ENCODE measurements at places on chromosomes 6 and 20.
A peak's percentile ranks its signal among the peaks of the same experiment; 100 is the strongest.

- peak; percentile 79 for DNase-seq
Measured at GRCh38 chr20:16898433-16898832, 150.3 kb downstream of the OTOR start.

DNA sequence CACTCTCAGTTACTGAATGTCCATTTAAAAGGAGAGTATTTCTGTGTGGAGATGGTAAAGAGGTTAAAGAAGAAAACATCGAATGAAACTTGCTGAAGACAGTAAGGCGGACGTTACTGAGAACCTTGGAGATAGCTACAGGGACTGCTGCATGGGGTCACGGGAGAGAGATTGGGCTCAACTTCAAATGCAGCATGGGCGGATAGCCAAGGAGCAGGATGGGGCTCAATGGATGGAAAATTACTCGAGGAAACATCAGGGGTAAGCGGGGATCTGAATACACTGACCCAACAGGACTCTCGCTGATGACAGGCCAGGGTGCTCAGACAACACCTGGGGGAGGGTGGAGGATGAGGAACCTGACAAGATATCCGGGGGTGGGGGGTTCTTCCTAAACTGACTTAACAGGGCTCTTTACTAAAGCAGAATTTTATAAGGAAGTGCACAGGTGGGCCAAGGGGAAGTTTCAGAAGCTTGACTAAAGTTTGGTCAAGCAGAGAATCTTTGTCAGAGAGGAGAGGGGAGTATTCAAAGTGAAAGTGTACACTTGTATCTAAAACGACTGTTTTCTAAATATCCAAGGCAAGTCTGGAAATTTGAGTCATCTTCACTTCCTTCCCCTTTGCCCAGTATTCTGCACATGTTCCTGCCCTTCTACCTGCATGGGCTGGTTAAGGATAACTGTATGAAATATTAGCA lies 22.8 kb downstream of the ECT2L start:
- DNase-seq = no peak

- no peak for DNase-seq
Measured at GRCh38 chr20:2353231-2353630, 27.5 kb upstream of the TGM6 start.

GRCh38 chr6:170451762-170452651 lies 101.1 kb downstream of the PSMB1 start:
- DNase-seq = no peak

DNA sequence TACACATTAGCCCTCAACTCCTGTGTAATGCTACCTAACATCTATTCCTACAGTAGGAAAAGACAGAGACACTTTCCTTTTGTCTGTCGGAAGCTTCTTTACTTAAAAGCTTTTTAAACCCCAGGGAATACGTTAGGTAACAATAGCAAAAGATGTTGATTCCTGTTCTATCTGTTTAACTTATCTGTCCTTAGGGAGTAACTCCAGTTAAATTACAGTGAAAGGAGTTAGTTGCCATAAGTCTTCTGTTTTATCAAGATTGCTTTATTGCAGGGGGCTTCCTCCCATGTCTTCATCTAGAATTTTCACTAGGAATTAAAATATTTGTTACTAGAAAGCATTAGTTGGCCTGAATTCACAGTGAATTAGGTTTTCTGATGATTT lies 26.2 kb downstream of the TOP1 start:
- DNase-seq = no peak

GRCh38 chr20:24971376-24972101 lies 21.0 kb downstream of the APMAP start:
- no peak for DNase-seq

DNA sequence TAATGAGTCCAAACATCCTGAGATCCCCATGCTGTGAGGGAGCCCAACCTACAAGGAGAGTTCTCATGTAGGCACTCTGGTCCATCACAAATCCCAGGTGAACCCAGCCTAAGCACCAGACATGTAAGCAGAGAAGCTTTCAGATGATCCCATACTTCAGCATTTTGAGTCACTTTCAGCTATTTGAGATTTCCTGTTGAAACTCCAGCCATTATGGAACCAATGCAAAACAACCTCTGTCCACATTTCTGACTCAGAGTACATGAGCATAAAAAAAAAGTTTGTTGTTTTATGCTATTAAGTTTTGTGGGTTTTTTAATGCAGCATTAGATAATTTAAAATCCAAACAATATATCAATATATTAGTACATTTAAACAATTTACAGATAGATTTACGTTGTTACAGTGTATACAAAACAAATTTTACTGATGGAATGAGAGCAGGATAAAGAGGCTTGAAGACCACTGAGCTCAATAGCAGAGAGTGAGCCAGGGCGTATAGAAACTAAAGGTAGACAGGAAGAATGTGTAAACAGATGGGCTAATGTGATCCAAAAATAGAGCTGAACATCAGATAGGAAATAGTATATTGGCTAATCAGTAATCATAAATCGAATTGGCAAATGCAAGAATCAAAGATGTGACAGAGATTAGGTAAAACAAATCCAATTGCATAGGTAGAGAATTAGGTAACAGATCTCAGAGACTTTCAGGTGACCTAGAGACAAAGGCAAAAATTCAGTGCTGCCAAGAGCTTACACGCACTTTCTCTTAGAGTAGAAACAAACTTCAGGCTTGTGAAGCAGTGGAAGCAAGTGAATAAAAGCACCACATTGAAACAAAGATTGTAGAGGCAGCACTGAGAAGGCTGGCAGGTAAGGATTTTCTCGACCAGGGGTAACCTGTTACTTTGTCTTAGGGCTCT lies 36.2 kb upstream of the PLCB1 start:
- DNase-seq = peak; percentile 63

DNA sequence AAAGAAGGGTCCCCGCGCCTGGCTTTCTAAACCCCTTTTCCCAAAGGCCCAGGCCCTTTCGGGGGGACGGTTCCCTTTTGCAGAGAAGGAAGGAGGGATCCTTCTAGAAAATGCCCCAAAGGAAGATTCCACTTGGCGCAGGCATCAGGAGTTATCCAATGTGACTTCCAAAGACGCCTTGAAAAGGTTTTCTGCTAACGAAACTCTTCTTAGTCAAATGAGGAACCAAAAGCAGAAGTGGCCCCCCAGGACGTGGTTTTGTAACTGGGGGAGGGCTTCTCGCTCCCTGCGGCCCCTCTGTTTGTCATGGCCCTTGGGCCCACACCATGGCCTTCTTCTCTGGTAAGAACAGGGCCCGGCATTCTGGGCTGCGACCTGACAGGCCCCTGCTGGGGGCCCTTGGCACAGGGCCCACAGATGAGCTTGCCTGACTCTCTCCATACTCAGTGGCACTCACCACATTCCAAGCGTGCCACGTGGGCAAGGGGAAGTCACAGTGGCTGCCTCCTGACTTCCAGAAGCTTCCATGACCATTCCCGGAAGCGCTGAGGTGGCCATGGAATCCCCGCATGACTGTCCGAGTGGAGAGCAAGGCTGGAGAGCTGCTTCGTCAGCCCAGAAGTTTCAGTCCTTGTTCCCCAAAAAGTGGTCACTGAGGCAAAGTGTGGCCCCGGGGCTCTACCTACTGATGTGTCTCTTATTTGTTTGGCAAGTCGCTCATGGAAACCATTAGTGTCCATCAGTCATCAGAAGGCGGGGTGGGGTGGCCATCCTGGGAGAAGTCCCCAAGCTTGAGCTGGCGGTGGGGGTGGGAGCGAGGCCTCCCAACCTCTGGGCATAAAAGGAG lies 834 bp upstream of the CTSZ start:
- DNase-seq = no peak

- DNase-seq = peak; percentile 33
Measured at GRCh38 chr6:127520066-127520465, 931 bp upstream of the MTCL3 start.

GRCh38 chr6:144352331-144352730 lies 67.2 kb downstream of the UTRN start:
- peak; percentile 51 for DNase-seq

GRCh38 chr6:5214570-5215052 lies 46.1 kb downstream of the LYRM4 start:
- peak; percentile 41 for DNase-seq

DNA sequence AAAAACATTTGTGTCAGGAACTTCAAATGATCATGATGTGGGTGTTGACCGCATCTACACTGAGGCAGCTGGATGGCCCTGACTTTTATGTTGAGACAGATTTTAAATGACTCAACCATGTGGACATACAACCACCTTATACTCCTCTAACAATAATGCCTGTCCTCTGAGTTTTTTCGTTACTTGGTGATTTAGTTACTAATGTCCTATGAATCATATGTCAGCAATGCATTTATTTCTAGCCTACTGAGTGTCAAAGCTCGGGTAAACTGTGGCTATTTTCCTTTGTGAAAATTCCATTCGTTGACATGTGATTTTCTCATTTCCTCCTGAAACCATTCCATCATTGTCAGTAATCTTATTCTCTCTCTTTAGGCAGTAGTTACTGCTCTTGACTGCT lies 38.9 kb upstream of the NKX2-4 start:
- peak; percentile 95 for DNase-seq

DNA sequence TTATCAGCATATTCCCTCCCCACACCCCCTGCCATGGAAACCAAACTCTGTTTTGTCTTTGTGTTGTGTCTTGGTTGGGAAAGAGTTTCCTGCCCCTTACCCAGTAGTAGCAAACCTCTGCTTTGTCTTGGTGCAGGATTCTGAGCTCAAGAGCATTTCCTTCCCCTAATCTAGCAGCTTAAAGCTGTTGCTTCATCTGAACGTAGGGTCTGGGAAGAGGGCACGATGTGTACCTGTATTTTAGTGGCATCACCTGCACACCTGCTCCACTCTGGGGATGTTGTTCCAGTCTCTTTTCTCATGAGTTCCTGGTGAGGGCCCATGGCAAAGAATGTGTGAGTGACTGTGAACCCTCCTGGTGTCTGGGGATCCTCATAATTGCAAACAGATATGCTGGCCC lies 164.7 kb downstream of the SCP2D1 start:
- no peak for DNase-seq

DNA sequence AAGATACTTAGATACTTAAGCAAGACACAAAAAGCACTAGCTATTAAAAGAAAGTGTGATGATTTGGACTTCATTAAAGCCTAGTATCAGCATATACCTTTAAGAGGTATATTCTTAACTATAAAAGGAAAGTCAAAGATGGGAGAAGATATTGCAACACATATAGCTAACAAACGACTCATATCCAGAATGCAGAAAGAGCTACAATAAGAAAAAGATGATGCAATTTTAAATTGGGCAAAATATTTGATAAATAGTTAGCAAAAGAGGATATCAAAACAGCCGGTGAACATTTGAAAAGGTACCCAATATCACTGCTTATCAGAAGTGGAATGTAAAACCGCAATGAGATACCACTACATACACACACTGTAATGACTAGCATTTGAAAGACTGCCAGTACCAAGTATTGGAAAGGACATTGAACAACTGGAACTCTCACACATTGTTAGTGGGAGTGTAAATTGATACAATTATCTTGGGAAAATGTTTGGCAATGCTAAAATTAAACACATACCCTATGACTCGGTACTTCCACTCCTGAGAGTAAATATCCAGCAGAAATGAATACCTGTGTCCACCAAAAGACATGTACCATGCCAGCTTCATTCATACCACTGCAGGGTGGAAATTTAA lies 25.7 kb downstream of the MUC22 start:
- peak; percentile 18 for DNase-seq

- peak; percentile 17 for DNase-seq
Measured at GRCh38 chr6:115001731-115002350, 659.0 kb upstream of the HS3ST5 start.

- DNase-seq = no peak
Measured at GRCh38 chr6:89118931-89119330, 1.1 kb upstream of the SRSF12 start.

DNA sequence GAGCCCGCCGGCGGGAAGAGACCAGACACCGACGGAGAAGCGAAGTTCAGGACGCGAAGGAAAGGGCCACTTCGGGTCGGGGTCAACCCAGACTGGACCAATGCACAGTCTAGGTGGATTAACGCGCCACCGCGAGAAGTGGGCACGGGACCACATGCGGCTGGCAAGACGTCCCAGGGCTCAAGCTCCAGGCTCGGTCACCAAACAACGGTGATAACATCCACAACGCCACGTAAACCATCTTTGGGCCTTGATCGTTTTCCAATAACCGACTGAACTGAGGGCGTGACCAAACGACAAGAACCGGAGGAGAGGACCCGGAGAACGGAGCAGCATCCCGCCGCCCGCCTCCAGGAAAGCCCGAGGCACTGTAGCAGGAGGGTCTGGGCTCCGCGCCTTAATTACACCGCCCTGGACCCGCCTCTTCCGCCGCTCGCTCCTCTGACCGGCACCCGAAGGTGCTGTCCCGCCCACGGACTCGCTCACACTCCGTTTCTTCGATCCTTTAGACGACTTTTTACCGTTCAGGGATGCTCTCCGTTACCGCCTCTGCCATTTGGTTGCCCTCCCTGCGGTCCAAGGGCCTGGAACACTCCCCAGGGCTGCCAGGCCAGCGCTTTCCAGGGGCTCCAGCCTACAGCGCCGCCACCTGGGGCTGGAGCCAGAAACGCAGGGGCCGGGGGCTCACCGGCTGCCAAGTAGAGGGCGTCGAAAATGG lies 44.1 kb downstream of the DPPA5 start:
- peak; percentile 62 for DNase-seq

DNA sequence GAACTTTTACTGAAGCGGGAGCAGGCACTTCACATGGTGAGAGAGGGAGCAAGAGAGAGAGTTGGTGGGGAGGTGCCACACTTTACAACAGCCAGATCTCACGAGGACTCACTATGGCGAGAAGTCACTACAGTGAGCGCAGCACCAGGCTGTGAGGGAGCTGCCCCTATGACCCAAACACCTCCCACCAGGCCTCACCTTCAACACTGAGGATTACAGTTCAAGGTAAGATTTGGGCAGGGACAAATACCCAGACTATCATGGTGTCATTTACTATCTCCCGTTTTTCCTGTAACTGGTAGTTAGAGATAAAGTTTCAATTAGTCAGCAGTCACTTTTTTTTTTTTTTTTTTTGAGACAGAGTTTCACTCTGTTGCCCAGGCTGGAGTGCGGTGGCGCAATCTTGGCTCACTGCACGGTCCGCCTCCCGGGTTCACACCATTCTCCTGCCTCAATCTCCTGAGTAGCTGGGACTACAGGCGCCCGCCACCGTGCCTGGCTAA lies 7.8 kb downstream of the RBCK1 start:
- no peak for DNase-seq

DNA sequence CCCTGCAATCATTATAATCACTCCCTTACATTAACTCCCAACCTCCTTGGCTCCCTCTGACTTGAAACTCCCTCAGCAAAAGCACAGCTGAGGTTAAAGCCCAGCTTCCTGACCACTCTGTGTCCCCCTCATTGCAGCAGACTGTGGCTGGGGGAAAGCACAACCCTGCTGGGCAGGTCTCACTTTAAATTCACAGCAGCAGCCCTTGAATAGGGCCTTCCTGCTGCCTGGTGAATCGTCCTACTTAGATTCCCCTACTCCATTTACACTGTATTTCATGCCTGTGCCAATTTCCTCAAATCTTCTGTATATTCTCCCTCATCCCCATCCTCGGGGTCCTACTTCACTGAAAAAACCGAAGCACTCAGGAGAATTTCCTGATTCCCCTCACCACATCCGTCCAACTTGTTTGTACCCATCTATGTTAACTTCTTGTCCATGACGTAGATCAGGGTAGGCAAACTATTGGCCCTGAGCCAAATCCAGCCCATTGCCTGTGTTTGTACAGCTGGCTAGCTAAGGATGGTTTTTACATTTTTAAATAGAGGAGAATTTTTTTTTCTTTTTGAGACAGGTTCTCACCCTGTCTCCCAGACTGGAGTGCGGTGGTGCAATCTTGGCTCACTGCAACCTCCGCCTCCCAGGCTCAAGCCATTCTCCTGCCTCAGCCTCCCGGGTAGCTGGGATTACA lies 31.5 kb upstream of the GCM1 start:
- peak; percentile 14 for DNase-seq

Measured in fibroblast of skin of back (primary cell).